Activated CD4-positive, CD25-positive, alpha-beta regulatory T cell treated with anti-CD3 and anti-CD28 coated beads, Interleukin-2, amount 50 U/mL, for 24 hours (primary cell): ENCODE measurements at places on chromosomes 1 and 21.
A peak's percentile ranks its signal among the peaks of the same experiment; 100 is the strongest.

DNA sequence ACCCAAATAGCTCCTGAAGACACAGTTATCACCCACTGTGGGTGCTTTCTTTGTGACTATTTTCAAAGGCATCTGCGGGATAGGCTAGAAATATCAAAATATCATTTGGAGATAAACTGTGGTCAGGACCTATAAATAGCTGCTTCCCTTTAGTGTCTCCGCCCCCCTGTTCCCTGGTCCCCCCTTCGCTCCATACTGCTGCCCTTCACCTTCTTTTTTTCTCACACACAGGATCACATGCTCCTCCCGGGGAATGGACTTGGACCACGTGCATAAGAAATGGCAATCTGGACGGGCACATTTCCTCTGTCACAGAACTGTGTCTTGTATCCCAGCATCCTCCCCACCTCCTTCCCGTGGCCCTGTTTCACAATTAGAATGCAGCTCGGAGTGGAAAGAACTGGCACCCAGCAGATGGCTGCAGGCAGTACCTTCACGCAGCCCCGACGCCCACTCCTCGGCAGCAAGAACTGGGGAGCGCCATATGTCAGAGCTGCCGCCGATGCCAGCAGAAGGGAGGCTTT is 68.8 kb upstream of the SSX2IP start:
- ATAC-seq, result no peak

DNA sequence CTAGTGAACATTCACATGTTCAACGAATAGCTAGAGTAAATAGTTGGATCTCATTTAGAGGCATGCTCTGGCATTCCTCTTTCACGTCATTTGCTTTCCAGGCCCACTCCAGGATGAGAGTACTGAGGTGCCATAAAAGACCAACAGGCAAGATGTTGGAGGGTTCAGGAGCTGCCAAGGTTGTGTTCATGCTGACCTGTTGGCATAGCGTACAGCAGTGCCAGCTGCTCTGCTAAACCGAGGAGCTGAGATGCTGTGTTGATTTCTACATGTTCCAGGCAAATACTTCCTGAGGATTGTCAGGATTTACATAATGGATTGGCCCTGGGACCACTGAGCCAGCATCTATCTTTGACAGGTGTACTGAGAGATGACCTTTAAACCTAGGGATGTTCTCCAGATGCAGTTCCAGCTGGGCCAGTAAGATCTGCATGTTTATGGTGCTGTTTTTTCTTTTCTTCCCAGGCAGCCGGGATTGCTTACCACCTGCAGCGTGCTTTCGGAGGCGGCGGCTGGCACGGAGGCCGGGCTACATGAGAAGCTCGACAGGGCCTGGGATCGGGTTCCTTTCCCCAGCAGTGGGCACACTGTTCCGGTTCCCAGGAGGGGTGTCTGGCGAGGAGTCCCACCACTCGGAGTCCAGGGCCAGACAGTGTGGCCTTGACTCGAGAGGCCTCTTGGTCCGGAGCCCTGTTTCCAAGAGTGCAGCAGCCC is 66.9 kb downstream of the DISC1 start:
- no peak for ATAC-seq

DNA sequence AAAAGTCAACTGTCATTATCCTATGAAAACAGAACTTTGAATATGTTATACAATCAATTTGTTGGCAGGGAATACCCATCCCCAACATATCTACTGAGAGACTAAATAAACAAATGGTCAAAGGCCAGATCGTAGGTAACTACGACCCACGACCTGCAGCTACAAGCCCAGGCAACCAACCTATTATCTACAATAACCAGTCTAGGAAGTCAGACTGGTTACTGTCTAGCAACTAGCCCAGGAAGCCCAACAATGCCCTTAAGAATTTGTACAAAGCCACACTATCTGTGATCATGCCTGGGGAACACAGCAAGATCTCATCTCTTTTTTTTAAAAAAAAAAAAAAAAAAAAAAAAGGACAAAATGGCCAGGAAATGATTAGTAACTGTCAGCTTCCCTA is 58.7 kb downstream of the SMYD3 start:
- ATAC-seq, result no peak

DNA sequence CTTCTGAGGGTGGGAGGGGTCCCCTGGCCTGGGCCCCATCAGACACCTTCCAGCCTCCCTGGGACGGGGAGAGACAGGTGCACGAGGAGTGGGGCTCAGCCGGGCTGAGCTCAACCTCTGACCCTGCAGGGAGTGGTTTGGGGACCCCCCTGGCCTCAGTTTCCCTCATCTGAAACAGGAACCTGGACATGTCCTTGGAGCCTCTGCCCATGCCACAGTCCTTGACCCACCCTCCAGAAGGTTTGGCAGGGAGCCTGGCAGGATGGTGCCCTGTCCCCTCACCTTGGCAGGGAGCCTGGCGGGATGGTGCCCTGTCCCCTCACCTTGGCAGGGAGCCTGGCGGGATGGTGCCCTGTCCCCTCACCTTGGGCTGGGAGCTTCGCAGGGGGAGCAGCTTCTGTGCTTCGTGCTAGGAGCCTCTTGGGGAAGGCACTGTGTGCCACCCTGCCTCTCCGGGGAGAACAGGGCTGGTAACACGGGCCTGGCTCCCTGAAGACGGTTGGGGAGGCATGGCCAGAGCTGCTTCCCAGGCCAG is 58.3 kb downstream of the SLX9 start:
- no peak for ATAC-seq

DNA sequence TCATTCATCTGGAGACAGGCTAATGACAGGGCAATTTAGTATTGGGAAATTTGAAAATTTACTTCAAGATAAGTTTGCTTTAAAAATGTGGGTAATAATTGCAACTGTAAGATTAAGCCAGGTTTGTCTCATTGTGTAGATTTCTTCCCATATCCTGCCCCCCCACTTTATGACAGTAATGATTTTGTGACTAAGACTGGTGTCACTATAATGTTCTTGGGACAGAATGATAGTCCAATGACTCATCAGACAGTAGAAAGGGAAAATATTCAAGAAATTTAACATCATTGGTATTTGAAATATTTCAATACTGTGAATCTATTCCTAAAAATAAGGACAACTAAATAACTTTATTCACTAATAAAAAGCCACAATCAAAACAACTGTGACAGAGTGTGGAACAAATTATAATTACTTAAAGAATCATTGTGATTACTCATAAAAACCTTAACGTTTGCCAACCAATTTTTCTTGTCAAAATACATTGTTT is 36.7 kb downstream of the FH start:
- peak; percentile 61 for ATAC-seq

DNA sequence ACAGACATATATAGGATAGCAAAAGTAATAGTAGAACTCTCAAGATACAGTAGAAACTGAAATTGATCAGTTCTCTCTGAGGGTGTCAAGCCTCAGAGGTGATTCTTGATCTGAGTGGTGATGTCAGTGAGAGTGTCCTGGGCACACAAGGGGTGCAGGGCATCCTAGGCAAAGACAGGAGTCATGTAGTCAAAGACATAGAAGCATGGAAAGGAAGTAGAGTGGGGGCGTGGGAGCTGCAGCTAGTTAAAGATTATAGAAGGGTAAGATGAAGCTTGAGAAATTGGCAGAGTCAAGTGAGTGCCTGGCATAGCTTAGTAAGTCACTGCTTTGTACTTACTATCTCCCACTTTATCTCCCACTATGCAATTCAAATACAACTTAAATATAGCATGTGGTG is 22.8 kb downstream of the CDC7 start:
- ATAC-seq, result peak; percentile 86

- ATAC-seq, result no peak
Measured at GRCh38 chr1:226696547-226696946, 42.5 kb downstream of the ITPKB start.

DNA sequence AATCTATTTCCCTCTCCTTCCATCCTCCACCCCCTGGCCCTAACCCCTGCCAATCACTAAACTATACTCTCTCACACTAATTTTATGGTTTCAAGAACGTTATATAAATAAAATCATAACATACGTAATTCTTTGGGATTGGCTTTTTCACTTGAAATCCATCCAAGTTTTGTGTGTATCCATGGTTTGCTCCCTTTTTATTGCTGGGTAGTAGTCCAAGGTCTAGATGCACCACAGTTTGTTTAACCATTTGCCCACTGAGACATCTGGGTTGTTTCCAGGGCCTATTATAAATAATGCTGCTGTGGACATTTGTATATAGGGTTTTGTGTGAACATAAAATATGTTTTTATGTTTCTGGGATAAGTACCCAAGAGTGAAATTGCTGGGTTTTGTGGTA is 61.4 kb downstream of the TEX35 start:
- no peak for ATAC-seq

DNA sequence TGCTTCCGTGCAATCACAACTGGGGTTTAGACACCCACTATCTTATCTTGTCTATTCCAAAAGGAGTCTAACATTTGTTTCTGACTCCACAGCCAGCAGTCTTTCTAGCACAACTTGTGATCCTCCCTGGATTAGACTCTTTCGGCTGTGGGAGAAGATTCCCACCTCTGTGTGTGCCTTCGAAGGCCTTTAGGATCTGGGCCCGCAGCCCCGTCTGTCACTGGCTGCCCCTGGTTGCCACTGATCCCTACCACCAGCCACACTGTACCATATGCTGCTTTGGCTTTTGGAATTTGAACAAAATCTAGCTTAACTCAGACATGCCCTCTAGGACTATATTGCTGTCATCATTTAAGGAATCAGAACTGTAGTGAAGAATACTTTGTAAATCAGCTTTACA is 18.0 kb downstream of the NTPCR start:
- no peak for ATAC-seq
